Activated B cell treated with CpG ODN at 0.5 μM for 24 hours (primary cell): ENCODE measurements at places on chromosomes 16 and 17. TPM values are rescaled to one million over a fixed set of nuclear protein-coding genes. Genes with fewer than 3 reads are reported as not detected.

MEIOC gene
- total RNA-seq, result 0.24 and 0.91 TPM in 2 replicates

SLC5A2 gene
- not detected in 2 replicates for total RNA-seq

DNA sequence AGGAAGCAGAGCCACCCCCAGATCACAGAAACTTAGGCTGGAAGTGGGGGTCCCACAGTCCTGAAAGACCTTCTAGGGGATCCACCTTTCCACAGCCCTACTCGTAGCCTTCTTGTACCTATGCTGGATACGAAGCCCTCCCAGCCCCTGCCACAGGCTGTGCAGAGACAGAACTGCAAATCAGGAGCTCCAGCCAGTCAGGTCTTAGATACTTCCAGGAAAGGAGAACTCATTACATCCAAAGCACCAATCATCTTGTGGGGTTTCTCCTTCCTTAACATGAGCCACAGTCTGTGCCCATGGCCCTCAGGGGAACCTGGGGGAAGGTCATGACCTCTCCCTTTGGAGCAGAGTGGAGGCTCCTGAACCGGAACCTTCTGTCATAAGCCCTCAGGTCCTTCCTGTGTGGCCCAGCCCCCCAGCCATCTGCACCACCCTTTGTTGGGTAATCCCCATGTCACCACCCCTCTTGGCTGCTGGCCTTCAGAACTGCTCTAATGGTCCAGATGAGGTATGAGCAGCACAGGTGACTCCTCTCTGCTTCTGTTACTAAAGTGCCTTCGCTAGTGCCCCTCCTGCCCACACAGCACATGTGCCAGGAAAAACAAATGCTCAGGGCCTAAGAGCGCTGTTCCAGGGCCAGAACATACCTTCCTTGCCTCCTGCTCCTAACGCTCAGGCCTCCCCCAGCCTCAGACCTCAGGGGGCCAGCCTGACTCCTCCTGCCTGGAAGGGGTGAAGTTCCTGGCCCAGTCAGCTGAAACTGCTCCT, 14.6 kb downstream of the SRCIN1 start:
- DNase-seq, result no peak

DNA sequence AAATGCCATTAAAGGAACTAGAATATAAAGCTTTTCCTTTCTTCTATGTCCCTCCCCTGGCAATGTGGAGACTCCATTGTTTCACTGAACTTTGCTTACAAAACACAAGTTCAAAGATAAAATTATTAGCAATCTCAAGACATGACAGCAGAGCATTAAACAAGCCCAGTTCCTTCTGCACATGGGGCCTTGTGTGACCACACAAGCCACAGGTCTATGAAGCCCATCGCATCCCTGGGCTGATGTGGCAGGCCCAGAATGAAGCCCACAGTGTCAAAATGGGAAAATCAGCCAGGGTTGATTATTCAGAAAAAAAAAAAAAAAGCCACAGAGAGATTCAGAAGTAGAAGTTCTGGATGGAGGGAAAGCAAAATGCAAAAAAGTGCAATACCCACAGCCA, 12.9 kb upstream of the SLC39A11 start:
- DNase-seq, result no peak

DNA sequence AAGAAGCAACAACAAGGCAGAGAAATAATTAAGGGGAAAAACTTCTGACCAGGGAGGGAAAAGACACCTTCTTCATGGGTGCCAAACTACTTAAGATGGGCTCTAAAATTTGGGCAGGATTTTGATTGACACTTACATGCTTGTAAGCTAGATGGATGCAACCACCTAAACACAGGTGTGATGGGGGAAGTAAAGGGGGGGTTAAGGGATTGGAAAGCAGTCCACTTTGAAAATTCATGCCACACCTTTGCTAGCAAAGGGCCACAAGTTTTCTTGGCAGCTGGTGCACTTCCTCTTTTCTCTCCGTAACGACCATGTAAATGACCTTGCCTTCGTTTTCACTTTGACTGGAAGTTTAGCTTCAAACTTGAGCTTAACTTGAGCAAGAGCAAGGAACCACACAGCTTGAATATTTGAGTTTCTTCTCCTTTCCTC, 14.3 kb upstream of the PRKAR1A start:
- no peak for DNase-seq

DNA sequence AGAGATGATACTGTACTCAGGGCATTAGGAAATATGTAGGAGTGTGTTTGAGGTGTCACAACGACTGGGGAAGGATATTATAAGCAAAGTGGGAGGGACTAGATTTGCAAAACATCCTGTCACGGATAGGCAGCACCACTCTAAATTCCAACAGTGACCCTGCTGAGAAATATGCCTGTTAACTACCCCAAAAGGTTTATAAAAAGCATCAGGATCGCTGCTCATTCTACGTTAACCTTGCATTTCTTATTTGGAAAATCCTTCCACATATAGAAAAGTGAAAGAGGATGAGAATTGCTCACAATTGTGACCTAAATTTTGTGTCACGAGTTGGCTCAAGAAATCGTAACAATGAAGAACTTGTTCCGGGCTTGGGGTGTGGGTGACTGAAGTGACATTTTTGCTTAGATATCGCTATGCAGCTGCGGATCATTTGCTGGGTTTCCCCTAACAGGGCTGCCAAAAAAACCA, 51.6 kb downstream of the N4BP1 start:
- no peak for DNase-seq
